Activated CD8-positive, alpha-beta memory T cell treated with anti-CD3 and anti-CD28 coated beads, Interleukin-2, amount 10 ng/mL, durations not matched to agents 7 days and 5 days (primary cell): ENCODE measurements at places on chromosomes 16 and 17. TPM values are rescaled to one million over a fixed set of nuclear protein-coding genes. Genes with fewer than 3 reads are reported as not detected.

GRCh38 chr17:56785405-56785804, 48.3 kb downstream of the C17orf67 start:
- DNase-seq: no peak
- H3K4me1 ChIP-seq: peaks cover 30% of the 10 kb centered on the region
- H3K4me3 ChIP-seq: no peak overlapping the region
- peaks cover 10% of the 10 kb centered on the region for H3K27me3 ChIP-seq

DNA sequence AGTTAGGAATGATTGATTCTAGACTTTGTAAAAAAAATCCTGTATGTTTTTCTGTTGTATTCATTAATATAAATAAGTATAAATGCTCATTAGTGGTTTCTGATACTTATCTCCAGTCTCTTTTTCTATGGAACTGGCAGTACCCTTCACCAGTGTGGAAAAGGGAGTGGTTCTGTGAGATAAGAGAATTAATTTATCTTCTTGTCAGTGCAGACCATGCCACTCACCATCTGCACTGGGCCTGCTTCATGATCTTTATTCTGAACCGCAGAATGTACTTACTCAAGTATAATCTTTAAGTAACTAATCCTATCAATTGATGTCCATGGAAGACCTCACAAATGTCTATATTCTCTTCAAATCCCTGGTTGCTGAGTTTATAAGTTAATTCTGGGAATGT, 836.1 kb upstream of the CDH8 start:
- H3K36me3 ChIP-seq: no peaks in the 10 kb centered on the region
- no peaks in the 10 kb centered on the region for H3K4me1 ChIP-seq
- no peaks in the 10 kb centered on the region for H3K27me3 ChIP-seq
- no peak for DNase-seq
- H3K4me3 ChIP-seq: no peak overlapping the region

DNA sequence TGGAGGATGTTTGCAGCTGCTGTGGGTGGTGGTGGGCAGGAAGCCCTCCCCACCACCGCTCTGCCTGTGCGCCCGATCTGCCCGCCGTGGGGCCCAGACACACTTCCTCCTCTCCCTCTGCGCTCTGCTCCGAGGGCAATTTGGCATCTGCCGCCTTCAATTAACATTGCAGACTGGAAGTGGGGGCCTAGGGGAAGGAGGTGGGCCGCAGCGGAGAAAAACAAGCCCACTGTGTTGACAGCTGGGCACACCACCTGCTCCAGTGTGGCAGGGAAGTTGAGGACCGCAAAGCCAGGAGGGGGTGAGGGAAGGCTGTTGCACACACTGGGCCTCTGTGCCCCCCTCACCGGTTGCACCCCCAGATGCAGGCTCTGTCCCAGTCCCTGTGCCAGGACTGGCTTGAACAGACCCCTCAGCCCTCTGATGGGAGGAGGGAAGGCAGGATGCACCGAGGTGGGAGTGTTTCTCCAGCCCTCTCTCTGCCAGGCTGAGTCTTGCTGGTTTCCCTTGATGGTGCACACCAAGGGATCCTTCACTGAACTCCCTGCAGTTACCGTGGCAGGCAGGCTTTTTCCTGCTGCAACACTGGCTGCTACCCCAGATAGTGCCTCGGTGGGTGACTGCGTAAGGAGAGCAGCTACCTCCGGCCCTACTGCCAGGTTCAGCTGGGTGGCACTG, 72.8 kb upstream of the MED9 start:
- H3K4me1 ChIP-seq: peaks cover 69% of the 10 kb centered on the region
- peak; percentile 68 for DNase-seq
- H3K4me3 ChIP-seq: peak overlapping the region; percentile 37

- H3K36me3 ChIP-seq: peaks cover 16% of the 10 kb centered on the region
- H3K27me3 ChIP-seq: no peaks in the 10 kb centered on the region
- no peak overlapping the region for H3K4me3 ChIP-seq
- DNase-seq: no peak
- H3K27ac ChIP-seq: no peak overlapping the region
- peaks cover 30% of the 10 kb centered on the region for H3K4me1 ChIP-seq
These were observed 169.7 kb upstream of the CACNG5 start for GRCh38 chr17:66665194-66665593.

GRCh38 chr17:12047681-12048376, 27.2 kb downstream of the MAP2K4 start:
- peaks cover 7% of the 10 kb centered on the region for H3K36me3 ChIP-seq
- DNase-seq: no peak
- H3K4me3 ChIP-seq: no peak overlapping the region
- H3K27ac ChIP-seq: no peak overlapping the region
- H3K4me1 ChIP-seq: peaks cover 28% of the 10 kb centered on the region
- H3K27me3 ChIP-seq: no peaks in the 10 kb centered on the region

GRCh38 chr17:59504821-59505220, 60.6 kb upstream of the DHX40 start:
- peaks cover 6% of the 10 kb centered on the region for H3K27me3 ChIP-seq
- H3K27ac ChIP-seq: no peak overlapping the region
- no peaks in the 10 kb centered on the region for H3K36me3 ChIP-seq

- no peak overlapping the region for H3K4me3 ChIP-seq
- peaks cover 15% of the 10 kb centered on the region for H3K4me1 ChIP-seq
- H3K27me3 ChIP-seq: peaks cover 20% of the 10 kb centered on the region
- no peak overlapping the region for H3K27ac ChIP-seq
These were observed 10.2 kb downstream of the RNF112 start for GRCh38 chr17:19421219-19421618.

DNA sequence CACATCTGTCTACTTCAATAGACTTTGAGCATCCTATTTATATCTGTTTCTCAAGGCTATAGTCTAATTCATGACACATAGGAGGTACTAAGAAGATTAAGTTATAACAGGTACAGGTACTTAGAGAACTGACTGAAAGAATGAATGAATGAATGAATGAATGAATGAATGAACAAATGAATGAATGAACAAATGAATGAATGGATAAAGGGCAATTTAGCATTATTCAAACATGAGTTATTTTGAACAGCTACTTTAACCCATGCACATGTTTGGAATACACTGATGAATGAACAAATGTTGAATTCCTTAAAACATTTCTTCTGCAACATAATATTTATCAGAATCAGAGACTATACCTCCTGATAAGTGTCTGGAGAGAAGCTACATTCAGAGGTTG, 1165.6 kb upstream of the CDH8 start:
- no peak overlapping the region for H3K27ac ChIP-seq
- H3K27me3 ChIP-seq: no peaks in the 10 kb centered on the region
- H3K4me3 ChIP-seq: no peak overlapping the region
- H3K36me3 ChIP-seq: no peaks in the 10 kb centered on the region
- DNase-seq: no peak

GRCh38 chr16:66322174-66322573, 44.3 kb upstream of the CDH5 start:
- peaks cover 8% of the 10 kb centered on the region for H3K27me3 ChIP-seq
- H3K4me1 ChIP-seq: no peaks in the 10 kb centered on the region
- no peak overlapping the region for H3K4me3 ChIP-seq
- H3K27ac ChIP-seq: no peak overlapping the region
- DNase-seq: no peak

GRCh38 chr17:30554839-30555751, 77.9 kb downstream of the GOSR1 start:
- H3K4me1 ChIP-seq: peaks cover 15% of the 10 kb centered on the region
- no peaks in the 10 kb centered on the region for H3K36me3 ChIP-seq
- no peak overlapping the region for H3K27ac ChIP-seq
- no peak for DNase-seq
- no peak overlapping the region for H3K4me3 ChIP-seq

- H3K4me3 ChIP-seq: no peak overlapping the region
- H3K27me3 ChIP-seq: peaks cover 16% of the 10 kb centered on the region
- H3K4me1 ChIP-seq: peaks cover 13% of the 10 kb centered on the region
- H3K27ac ChIP-seq: no peak overlapping the region
These were observed 17.5 kb downstream of the MARCHF10 start for GRCh38 chr17:62790564-62790986.

- H3K4me3 ChIP-seq: no peak overlapping the region
- H3K4me1 ChIP-seq: no peaks in the 10 kb centered on the region
- H3K27ac ChIP-seq: no peak overlapping the region
- DNase-seq: no peak
These were observed 2.9 kb downstream of the KRTAP9-7 start for GRCh38 chr17:41278176-41278955.

DNA sequence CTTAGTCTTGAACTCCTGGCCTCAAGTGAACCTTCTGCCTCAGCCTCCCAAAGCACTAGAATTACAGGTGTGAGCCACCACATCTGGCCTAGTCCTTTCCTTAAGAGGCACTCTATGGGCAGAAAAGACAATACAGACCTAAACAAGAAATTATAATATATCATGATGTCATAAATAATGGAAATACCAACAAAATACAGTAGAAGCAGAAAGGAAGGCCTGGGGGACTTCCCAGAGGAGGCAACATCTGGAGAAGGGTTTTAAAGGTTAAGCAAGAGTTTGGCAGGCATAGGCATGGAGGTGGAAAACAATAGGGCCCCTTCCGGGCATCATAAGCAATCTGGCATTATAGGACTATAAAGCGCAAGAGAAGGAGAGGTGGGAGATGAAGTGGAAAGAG, 24.9 kb upstream of the GNA13 start:
- H3K4me3 ChIP-seq: no peak overlapping the region
- DNase-seq: no peak
- H3K27ac ChIP-seq: no peak overlapping the region
- H3K4me1 ChIP-seq: no peaks in the 10 kb centered on the region

- H3K36me3 ChIP-seq: no peaks in the 10 kb centered on the region
- no peak overlapping the region for H3K27ac ChIP-seq
- peaks cover 28% of the 10 kb centered on the region for H3K27me3 ChIP-seq
- peaks cover 14% of the 10 kb centered on the region for H3K4me1 ChIP-seq
- peak overlapping the region; percentile 26 for H3K4me3 ChIP-seq
These were observed 189.8 kb downstream of the USP22 start for GRCh38 chr17:20852990-20853370.

GRCh38 chr17:38732376-38733281, 2.5 kb downstream of the CISD3 start:
- peaks cover 10% of the 10 kb centered on the region for H3K36me3 ChIP-seq
- peak overlapping the region; percentile 55 for H3K27ac ChIP-seq
- peaks cover 60% of the 10 kb centered on the region for H3K4me1 ChIP-seq
- no peak for DNase-seq

DNA sequence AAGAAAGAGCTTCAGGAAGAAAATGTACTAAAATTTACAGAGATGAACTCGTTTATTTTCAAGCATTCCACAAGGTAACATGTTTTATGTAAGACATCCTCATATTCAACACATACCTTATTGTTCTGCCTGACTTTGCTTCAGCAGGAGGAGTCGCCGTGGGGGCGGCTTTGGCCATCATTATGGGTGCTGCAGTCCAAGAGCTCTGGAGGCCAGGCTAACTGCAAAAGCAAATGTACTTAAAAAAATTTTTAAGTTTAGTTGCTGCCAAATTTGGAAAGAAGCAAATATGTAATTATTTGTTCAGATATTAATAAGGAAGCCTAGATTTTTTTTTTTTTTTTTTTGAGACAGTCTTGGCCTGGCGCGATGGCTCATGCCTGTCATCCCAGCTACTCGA, 4.1 kb upstream of the SPG7 start:
- H3K27me3 ChIP-seq: no peaks in the 10 kb centered on the region
- H3K4me3 ChIP-seq: no peak overlapping the region
- H3K27ac ChIP-seq: no peak overlapping the region
- DNase-seq: no peak
- peaks cover 2% of the 10 kb centered on the region for H3K36me3 ChIP-seq
- H3K4me1 ChIP-seq: peaks cover 25% of the 10 kb centered on the region

DNA sequence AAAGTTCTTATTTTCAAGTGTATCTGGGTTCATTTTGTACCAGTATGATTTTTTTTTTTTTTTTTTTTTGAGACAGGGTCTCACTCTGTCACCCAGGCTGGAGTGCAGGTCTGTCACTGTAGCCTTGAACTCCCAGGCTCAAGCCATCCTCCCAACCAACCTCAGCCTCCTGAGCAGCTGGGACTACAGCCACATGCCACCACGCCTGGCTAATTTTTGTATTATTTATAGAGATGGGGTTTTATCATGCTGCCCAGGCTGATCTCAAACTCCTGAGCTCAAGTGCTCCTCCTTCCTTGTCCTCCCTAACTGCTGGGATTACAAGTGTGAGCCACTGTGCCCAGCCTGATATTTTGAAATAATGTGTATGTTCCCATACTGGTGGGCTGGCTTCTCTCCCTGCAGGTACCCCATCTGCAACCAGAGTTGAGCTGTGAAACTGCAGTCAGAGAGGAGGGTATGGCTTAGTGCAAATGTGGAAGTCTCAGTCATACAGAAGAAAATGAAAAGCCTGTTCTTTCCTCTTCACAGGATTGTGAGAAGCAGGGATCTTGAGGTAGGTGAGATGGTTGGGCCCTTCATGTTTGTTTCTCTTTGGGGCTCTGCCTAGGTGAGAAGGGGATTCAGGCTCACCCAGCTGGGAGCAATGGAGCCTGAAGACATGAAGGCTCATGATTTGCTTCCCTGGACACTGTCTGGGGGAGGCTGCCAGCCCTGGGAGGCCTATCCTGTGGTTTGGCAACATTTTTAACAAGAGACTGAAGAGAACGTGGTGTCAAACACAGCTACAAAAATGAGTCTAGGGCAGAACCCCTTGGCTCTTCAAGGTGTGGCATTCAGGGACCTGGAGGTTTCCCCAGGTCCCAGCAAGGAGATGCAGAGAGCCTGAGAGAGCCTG, 41.3 kb upstream of the SIAH1 start:
- no peak for DNase-seq
- H3K4me3 ChIP-seq: no peak overlapping the region
- no peak overlapping the region for H3K27ac ChIP-seq
- no peaks in the 10 kb centered on the region for H3K27me3 ChIP-seq
- no peaks in the 10 kb centered on the region for H3K4me1 ChIP-seq
- H3K36me3 ChIP-seq: no peaks in the 10 kb centered on the region

GRCh38 chr16:4097826-4098240, 18.4 kb downstream of the ADCY9 start:
- peaks cover 8% of the 10 kb centered on the region for H3K4me1 ChIP-seq
- no peak overlapping the region for H3K4me3 ChIP-seq
- H3K27me3 ChIP-seq: no peaks in the 10 kb centered on the region
- no peak overlapping the region for H3K27ac ChIP-seq
- DNase-seq: no peak
- peaks cover 7% of the 10 kb centered on the region for H3K36me3 ChIP-seq

DNA sequence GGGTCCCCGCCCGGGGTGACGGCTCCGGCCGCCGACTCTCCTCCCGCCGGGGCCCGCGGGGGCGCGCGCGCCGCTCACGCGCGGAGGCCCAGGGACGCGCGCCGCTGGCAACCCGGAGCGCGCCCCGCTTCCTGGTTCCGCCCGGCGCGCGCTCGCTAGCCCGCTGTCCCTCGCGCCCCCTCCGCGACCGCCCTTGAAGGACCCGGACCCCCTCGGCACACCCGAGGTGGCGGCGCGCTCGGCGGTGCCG, at the start of gene STAT5B:
Gene STAT5B, minus strand, starts transcription at position 33 of the 250 bp plus-strand sequence. CDS start 44,264 bp downstream, outside the sequence.
- no peaks in the 10 kb centered on the region for H3K27me3 ChIP-seq
- H3K4me3 ChIP-seq: peak within 1 kb of the TSS; percentile 98
- peaks cover 47% of the 10 kb centered on the region for H3K4me1 ChIP-seq
- DNase-seq: peak; percentile 78
- H3K27ac ChIP-seq: peak within 1 kb of the TSS; percentile 91
- H3K36me3 ChIP-seq: peaks cover 8% of the 10 kb centered on the region

The COPZ2 gene
- 5.4 TPM for total RNA-seq

The MYH2 gene
- not detected for total RNA-seq

The PRSS33 gene
- total RNA-seq: not detected

The HS3ST4 gene
- not detected for total RNA-seq

The SDR42E2 gene
- not detected for total RNA-seq

The SLC16A11 gene
- 1.2 TPM for total RNA-seq

The HAS3 gene
- 0.29 TPM for total RNA-seq

The CES3 gene
- total RNA-seq: 2.3 TPM

The NOTUM gene
- total RNA-seq: 0.21 TPM

The PCYT2 gene
- total RNA-seq: 48.5 TPM

The MLX gene
- total RNA-seq: 60.4 TPM

The NPIPB2 gene
- 22.9 TPM for total RNA-seq

The CMTM4 gene
- total RNA-seq: 1.1 TPM

The SKAP1 gene
- 91.4 TPM for total RNA-seq
